ENCODE measurements at places on chromosomes 2 and 18.

GRCh38 chr2:200447139-200447855 lies 62.6 kb downstream of the KCTD18 start:
- DNase-seq = no peak

- no peak for DNase-seq
Measured at GRCh38 chr2:224325941-224326340, 76.0 kb downstream of the FAM124B start.

DNA sequence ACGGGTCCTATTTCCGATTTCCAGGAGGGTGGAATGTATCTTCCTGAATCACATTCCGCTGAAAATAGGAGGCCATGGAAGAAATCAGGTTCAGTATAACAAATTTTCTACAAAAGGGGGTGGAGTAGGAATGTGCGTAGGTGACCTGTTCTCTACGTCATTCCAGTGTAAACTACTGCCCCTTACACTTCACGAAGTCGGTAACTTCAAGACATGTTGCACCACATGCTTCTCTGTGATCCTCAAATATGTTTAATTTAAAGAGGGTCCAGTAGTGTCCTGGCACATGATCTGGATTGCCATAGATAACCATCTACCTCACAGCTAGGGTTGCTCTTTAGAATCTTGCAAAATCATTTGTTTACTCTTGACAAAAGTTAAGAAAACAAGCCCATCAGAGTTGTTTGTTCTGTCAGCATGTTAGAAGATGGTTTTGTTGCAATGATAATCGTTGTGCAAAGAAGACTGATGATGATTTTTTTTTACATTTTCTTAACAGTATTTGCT lies 7.5 kb upstream of the CPS1 start:
- DNase-seq = no peak

GRCh38 chr18:24536326-24536725 lies 75.9 kb downstream of the HRH4 start:
- DNase-seq = no peak

- DNase-seq = no peak
Measured at GRCh38 chr18:50307400-50307737, 19.9 kb upstream of the CXXC1 start.

- DNase-seq = peak; percentile 72
Measured at GRCh38 chr2:218885981-218886947, 5.6 kb downstream of the WNT10A start.

Measured in BE2C (cell line).